Effector memory CD4-positive, alpha-beta T cell (primary cell): ENCODE measurements at places on chromosomes 2 and 18.

GRCh38 chr2:103292573-103292972, 530.7 kb downstream of the TMEM182 start:
- DNase-seq = no peak

DNA sequence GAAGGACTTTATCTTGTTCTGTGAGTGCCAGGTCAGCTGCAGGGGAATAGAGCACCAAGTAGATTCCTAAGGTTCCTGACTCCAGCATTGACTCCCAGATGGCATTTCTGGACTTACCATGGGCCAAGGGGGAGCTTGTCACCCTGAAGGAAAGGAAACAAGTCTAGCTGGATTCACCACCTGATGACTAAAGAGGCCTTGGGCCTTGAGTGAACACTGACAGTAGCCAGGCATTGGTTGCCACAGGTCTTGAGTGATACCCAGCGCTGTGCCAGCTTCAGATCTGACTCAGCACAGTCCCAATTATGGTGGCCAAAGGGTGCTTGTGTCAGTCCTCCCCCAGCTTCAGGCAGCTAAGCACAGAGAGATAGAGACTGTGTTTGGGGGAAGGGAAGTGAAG, 40.1 kb upstream of the CAPN13 start:
- DNase-seq = no peak

DNA sequence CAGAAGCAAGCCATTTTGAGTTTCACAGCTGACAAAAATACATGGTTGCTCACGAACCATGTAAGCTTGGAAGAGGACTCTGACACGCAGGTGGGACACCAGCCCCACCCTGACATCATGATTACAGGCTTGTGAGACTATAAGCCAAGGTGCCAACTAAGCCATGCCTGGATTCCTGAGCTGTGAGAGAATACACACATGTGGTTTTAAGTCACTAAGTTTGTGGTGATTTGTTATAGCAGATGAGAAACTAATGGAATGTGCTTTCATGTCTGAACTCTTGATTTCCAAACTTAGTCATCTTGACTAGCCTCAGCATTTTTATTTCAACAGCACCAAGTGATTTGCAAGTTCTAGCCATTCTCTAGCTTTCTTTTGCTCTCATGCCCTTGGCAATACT, 676.1 kb upstream of the CELF4 start:
- no peak for DNase-seq

GRCh38 chr18:67932271-67932670, 415.8 kb upstream of the DSEL start:
- DNase-seq = no peak

GRCh38 chr2:151771599-151772358, 37.5 kb upstream of the NEB start:
- no peak for DNase-seq

- no peak for DNase-seq
Observed at GRCh38 chr2:231393149-231394131, 2.1 kb upstream of the B3GNT7 start.

DNA sequence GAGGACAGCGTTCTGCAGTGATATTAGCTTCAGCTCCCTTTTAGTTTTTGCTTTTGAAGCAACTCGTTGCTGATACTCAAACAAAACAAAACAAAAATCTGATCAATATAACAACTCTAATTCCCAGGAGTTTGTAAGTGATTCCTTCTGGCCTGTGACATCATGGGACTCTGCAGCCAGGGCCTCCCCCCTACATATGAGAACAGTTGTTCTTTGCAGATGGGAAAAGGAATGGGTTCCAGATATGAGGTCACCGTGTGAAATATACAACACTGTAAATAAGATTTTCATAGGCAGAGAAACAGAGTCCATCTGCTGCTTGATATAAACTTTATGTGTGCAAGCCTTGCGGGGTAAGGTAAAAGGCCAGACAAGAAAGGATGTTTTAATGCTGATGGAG, 56.7 kb downstream of the DIS3L2 start:
- no peak for DNase-seq

GRCh38 chr2:96524482-96525210, 11.9 kb upstream of the ARID5A start:
- DNase-seq = no peak
